ENCODE measurements at places on chromosomes 12 and 14.

GRCh38 chr14:104678346-104678745, 11.1 kb upstream of the INF2 start:
- DNase-seq: no peak

GRCh38 chr14:72104011-72104613, 171.9 kb downstream of the RGS6 start:
- no peak for DNase-seq

- peak; percentile 53 for DNase-seq
Observed at GRCh38 chr12:42426746-42427145, 100.8 kb downstream of the PPHLN1 start.

DNA sequence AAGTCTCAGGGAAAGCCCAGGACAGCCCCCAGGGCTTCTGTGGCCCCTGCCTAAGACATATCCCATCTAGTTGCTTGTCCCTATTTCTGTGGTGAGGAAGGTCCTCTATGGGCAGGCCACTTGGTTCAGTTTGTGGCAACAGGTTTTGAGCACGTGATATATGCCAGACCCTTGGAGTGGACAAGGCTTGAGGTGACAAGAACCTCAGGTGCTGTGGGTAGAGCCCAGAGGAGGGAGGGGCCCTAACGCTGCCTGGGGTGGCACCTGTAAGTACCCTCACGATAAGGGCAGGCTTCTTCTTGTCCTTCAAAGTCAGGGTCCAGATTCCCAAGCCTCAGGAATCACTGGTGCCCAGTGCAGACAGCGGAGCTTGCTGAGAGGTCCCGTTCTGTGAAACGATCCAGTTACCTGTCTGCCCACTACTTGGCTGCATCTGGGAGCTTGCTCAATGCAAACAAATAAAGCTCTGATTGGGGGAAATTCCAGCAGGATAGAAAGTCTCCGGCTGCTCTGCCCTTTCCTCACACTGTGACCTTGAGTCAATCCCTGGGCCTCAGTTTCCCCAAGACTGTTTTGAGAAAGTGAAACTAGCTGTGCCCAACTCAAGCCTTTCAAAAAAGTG, 47.7 kb upstream of the FAM181A start:
- DNase-seq: no peak

DNA sequence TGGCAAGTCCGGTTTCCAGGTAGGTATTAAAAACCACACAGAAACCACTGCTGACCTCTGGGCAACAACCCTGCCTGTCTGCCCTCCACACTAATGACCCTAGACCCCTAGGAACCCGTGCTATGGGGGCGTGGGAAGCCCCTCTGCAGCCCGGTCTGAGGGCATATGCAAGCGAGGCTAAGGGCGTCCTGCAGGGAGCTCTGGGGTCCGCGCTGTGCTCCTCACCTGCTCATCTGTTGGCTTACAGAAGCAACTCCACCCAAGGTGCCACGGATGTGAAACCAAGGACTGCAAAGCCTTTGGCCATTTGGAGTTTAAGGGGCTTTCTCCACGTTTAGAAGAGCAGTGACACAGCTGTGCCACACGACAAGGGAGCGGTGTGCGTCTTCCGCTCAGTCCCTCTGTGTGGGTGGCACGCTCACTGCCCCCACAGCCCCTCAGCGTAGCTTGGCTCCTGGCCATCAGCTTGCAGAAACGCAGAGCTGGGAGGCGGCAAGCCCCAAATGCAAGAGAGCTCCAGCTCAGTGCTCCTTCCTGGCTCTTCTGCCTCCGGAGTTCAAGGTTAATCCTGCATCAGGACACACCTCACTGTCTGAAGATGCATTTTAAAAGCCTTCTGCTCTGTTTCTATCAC, 18.4 kb downstream of the AMN start:
- no peak for DNase-seq

- DNase-seq: no peak
Observed at GRCh38 chr12:16833376-16834015, 227.5 kb upstream of the LMO3 start.

GRCh38 chr14:53663709-53664108, 292.9 kb downstream of the BMP4 start:
- DNase-seq: peak; percentile 23

DNA sequence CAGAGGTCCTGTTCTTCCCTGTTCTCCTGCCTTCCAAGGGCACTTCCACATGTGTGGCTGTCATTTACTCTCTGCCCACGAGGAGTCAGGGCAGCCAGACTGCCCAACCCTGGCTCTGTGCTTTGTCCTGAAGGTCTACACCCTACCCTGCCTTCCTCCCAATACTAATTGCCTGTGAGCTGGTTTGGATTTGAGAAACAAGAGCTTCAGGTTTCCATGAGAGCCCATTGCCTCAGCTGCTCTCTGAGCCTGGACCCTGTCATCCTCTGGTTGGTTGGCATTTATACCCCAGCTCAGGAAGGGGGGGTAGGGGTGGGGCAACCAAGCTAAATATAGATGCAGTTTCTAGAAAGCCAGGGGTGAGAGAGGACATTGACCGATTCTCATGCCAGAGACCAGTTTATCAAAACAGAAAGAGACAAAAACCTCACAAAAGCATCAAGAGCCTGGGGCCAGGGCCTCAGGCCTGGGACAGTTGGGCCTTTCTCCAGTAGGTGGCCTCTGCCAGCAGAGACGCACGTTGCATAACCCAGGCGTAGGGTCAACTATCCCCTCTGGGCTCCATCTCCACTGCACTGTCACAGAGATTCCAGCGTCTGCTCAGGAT, 34.5 kb downstream of the VDR start:
- DNase-seq: peak; percentile 57

GRCh38 chr12:16568873-16569272, 37.1 kb downstream of the LMO3 start:
- DNase-seq: no peak

DNA sequence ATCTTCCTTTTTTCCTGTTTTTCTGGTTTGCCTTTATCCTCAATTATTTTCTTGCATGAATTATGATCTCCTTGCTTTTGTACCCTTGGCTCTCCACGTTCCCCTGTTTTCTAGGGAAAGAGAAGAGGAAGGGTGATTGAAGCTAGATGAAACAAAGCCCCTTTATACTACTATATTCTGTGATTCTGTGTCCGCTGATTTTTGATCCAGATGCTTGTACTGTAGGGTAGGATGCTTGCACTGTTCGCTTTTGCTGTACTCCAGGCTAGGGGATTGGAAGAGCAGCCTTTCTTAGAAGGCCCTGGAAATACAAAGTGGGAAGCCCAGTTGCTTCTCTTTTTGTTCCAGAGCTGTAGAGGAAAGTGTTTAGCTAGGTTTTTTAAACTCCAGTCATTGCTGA, 35.1 kb upstream of the KLHDC2 start:
- DNase-seq: no peak

DNA sequence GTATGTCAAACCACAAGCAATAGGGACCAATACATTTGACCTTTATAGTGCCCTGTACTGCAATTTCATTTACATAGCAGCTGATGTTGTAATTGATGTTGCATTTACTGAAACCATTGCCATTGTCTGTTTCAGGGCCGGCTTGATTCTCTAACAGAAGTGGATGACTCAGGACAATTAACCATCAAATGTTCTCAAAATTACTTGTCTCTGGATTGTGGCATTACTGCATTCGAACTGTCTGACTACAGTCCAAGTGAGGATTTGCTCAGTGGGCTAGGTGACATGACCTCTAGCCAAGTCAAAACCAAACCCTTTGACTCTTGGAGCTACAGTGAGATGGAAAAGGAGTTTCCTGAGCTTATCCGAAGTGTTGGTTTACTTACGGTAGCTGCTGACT, 216.0 kb downstream of the AKAP6 start:
- DNase-seq: no peak

DNA sequence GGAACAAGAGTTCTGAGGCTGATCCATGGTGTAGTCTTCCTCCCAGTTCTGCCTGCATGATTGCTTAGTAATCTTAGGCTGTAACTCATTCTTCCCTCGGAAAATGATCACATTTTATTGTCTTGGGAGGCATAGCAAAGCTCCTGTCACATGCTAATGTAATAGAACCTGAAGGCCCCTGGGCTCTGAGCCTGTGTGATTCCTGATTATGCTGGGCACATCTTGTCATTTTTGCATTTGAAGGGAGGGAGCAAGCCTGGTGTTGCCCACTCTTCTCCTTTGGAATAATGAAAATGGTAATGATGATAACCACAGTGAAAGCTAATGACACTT, 215.4 kb downstream of the MSRB3 start:
- DNase-seq: no peak

DNA sequence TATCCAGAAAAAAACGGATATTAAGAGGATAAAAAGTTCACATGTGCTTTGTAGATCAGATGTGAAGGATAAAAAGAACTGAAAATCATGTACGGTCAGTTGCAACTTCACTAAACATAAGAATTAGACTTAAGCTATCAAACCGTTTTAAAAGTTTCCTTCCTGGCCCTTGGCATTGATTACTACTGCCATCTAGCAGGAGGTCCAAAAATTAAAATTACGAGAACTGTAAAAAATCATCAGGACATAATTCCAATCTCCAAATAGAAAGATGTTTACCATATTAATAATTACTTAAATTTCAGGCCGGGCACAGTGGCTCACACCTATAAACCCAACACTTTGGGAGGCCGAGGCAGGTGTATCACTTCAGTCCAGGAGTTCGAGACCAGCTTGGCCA, 7.9 kb downstream of the WDR89 start:
- no peak for DNase-seq

GRCh38 chr14:61559641-61560201, 135.6 kb upstream of the HIF1A start:
- no peak for DNase-seq

DNA sequence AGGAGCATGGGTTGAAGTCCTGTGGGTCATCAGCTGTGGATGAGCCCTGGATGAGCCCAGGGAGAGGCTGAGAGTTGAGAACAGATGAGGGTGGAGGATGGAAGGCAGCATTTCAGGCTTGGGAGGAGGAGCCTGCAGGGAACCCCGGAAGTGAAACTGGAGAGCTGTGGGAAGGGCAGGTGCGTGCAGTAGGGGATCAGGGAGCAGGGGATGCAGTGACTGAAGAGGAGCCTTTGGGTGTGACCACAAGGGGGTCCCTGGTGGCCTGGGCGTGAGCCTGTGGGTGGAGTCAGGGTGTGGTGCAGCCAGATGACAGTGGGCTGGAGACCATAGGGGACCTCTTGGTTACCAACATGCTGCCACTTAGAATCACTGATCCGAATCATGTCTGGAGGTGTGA, 115.5 kb downstream of the PAPOLA start:
- DNase-seq: no peak

DNA sequence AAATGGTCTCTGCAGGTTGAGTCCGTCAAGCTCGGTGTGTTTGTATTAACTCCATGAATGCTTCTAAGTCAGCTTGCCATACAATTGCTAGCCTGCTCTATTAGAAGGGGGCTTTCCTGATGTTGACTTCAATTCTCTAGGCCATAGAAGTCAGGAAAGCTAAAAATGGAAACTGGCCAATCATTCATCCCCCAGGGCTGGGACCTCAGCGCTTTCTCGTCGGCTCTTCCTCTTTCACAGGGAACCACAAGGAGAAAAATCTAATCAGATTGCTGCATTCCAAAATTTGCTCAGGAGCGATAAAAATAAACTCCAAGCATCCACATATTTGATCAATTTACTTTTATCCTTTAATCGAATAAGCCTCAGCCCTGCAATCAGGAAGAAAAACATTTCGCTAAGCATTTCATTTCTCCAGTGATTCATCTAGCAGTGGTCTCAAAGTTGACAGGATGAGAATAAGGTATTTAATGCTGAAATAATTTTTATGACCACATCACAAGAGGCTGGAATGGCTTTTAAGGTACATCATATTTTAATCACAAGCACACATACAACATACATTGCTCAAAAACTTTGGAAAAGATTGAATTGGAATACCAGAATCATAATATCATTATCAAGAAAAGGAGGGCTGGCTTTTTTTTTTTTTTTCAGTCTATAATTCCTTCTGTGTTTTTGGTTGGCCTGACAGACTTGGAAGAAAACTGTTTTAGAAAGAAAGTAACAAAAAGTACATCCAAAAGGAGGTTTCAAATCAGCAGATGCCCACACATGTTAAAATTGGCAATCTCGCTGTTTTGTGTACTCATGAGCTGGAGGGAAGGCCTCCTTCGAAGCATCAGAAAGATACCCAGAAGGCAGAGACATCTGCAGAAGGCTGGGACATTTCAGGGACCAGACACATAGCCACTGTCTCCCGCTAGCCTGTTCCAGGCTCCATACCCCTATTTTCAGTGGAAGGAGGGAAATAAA, 316.3 kb downstream of the NUAK1 start:
- no peak for DNase-seq

- no peak for DNase-seq
Observed at GRCh38 chr14:95374239-95374997, 54.7 kb upstream of the CLMN start.

GRCh38 chr12:49338830-49339463, 2.0 kb upstream of the C1QL4 start:
- no peak for DNase-seq

DNA sequence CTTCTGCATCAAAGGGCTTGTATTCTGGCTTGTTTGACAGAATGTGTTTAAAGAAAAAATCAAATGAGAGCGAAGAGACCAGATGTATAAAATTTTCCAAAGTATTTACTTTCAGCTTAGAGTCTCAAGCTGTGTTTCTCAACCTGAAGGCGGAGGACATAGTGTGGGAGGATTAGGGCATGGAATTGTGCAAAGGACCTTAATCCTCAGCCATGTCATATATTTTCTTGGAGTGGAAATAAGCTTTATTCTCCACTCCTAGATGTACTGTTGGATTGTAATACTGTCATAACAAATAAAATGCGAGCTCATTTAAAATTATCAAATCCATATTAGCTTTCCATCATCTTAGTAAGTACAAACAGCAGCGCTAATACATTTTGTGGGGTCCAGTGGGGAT, 154.0 kb downstream of the PAH start:
- DNase-seq: no peak

DNA sequence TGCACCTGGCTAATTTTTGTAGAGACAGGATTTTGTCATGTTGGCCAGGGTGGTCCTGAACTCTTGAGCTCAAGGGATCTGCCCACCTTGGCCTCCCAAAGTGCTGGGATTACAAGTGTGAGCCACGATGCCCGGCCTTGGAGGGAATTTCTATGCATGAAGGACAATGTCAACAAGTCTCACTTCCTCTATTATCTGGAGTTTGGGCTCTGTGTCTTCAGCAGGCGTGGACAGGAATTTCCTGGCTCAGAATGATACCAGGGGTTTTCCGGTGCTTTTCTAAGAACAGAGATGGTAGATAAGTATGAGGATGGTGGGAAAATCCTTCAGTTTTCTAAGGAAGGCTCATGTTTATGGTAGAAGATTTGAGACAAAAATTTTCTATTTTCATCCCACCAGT, 75.0 kb upstream of the CCDC60 start:
- DNase-seq: no peak

DNA sequence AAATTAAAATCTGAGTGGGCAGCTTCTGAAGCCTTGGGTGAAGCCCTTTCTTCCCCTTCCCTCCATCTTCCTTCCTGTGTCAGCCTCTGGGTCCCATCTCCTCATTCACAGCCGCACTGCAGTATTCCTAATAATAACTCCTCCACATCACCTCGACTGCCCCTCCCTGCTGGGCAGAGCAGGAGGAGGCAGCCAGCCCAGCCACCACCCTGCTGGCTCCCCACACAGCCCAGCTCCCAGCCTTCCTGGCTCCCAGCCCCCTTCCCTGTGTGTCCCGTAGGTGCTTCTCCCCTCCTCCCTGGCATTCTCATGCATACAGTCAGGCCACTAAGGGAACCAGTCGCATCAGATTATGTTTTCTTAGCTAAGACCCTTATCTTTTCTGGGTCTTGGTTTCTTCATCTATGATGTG, 3.7 kb downstream of the IFFO1 start:
- DNase-seq: no peak

GRCh38 chr14:100532154-100532861, 54.9 kb downstream of the BEGAIN start:
- no peak for DNase-seq

GRCh38 chr12:121525411-121525810, 55.4 kb downstream of the KDM2B start:
- no peak for DNase-seq

All from HTR-8/SVneo (cell line).